ENCODE measurements at places on chromosomes 11 and 22.
A peak's percentile ranks its signal among the peaks of the same experiment; 100 is the strongest.

- no peak for DNase-seq
Observed at GRCh38 chr11:9179141-9179540, 86.0 kb downstream of the DENND5A start.

DNA sequence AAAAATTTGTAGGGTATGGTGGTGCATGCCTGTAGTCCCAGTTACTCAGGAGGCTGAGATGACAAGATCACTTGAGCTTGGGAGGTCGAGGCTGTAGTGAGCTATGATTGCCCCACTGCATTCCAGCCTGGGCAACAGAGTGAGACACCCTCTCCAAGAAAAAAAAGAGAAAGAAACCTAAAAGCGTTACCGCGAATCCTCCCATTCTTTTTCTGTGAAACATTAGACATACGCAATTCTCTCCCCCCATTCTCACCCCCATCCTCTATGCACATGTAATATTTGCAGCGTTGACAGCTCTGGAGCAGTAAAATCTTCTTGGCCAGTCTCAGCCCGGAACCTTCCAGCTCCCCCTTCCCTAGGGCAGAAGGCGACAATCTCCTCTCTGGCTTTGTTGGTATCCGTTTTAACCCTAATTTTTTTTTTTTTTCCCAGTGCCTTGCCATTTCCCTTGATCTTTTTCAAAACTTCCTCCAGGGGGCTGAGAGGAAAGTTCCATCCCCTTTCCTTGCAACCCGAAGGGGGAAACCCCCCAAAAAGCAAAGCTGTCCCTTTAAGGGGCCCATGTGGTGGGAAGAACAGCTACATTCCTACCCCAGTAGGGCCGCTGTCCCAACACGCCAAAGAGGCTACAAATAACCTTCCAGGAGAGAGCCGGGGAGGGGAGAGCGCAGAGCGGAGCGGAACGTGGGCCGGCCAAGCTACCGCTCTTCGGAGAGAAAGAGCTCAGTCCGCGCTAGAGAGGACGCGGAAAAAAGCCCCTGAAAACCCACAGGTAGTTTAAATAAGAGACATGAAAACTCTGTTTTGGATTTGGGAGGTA, 1.9 kb downstream of the LRP4 start:
- no peak for DNase-seq

GRCh38 chr11:95520369-95521132, 269.0 kb downstream of the FAM76B start:
- no peak for DNase-seq

DNA sequence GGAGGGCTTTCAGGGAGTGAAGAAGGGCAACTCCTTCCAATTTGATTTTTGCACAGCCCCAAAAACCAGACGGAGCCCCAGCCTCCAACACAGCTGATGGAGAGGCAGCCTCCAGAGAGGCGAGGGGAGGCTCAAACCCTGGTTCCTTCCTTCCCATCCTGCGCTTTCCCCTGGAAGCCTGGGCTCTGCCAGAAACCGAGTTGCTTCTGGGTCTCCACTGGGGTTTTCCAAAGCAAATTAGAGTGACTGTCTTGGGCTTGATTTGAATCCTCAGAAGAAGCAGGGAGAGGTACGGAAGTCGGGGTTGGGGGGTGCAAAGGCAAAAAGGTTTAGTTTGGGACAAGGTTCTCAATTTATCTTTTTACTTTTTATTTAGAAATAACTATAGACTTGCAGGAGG, 129.2 kb downstream of the MPPED1 start:
- no peak for DNase-seq

DNA sequence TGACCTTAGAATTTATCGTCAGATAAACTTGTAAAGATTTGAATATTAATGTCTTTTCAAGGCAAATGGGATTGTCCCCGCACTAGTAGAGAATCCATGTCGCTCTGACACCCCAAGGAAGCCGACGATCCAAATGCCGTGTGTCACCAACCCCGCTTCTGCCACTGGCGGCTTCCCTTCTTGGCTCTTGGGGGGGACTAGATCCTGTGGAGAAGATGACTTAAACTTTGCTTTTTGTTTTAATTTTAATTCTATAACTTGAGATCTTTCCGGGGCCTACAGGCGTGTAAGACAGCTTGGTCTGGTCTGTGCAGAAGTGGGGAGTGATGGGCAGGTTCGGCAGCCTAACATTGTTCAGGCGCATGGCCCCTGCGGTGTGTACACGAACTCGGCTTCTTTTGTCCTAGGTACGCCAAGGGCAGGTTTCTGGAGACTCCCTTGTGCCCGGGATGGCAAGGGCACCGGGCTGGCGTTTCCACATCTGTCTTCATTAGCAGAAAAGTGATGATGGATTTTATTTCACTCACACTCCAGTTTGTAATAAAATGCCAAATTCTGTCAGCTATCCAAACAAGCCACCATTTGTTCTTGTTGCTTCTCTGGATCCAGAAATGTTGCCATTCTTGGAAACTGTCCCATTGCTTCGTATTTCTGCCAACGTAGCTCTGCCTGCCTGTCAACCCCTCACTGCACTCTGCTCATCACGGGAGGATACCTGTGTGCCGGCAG, 6.7 kb downstream of the YDJC start:
- no peak for DNase-seq

GRCh38 chr11:10540546-10540914, 457 bp downstream of the RNF141 start:
- DNase-seq = no peak

DNA sequence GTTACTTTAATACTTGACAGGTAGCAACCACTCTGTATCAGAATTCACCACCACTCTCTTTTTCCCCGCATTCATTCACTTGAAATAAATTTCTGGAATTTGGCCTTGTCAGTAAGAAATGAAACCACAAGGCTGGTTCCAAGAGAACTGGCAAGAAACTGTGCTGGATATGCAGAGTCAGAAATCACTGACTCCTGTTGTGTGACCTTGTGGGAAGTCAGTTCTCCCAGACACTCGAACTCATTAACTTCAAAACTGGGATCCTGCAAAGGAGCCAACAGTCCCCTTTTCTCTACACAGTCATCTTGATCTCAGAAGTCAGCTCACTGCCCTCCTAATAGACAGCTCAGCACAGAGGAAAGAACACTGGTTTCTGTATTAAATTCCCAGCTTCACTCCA, 142.7 kb downstream of the LRRC4C start:
- DNase-seq = no peak

DNA sequence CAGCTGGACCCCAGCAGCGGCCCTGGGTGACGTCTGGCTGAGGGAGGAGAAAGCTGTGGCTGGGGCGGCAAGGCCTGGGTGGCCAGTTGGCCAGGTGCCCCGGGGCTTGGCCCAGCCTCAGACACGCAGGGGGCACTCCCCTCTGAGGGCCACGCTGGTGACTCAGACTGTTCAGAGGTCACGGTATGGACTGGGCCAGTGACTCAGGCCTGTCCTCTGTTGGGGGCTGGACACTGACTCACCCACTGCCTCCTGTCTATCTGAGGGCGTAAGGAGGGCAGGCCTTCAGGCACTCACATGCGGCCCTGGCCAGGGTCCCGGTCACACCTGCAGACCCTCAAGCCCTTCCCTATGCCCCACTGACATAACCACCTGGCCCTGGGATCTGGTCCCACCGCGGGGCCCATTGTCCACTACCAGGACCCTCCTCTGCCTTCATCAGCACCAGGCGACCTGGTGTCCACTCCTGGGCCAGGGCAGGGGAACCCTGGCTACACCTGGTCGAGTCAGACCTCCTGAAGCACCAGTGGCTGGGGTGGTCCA, 3.7 kb upstream of the MUC5AC start:
- DNase-seq = no peak

GRCh38 chr22:50701428-50702154, 29.0 kb downstream of the SHANK3 start:
- no peak for DNase-seq

DNA sequence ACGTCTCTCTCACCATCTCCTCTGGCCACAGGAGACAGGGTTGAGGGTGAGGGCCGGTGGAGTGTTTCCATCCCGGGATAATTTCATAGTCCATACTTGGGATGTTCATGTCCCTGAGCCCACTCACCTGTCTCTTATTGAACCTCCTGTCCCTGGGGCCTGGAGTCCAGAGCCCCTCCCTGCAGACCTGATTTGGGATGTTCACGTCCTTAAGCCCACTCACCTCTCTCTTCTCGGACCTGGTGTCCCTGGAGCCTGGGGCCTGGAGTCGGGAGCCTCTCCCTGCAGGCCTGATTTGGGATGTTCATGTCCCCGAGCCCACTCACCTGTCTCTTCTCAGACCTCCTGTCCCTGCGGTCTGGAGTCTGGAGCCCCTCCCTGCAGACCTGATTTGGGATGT, 868.2 kb downstream of the BRD1 start:
- no peak for DNase-seq

DNA sequence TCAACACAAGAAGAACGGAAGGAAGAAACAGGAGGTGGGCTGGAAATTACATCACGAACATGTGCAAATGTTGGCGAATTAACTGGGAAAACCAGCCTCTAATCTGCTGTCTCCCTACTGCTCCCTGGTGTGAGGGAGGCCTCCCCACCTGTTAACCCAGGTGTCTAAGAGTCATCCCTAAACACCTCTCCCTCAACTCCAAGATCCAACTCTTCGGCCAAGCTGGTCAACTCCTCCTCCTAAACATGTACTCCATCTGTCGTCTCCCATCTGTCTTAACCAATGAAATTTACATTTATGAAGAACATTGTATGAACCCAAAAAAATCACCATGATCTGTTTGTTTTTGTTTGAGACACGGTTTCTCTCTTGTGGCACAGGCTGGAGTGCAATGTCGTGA, 154.2 kb downstream of the LARGE1 start:
- no peak for DNase-seq

DNA sequence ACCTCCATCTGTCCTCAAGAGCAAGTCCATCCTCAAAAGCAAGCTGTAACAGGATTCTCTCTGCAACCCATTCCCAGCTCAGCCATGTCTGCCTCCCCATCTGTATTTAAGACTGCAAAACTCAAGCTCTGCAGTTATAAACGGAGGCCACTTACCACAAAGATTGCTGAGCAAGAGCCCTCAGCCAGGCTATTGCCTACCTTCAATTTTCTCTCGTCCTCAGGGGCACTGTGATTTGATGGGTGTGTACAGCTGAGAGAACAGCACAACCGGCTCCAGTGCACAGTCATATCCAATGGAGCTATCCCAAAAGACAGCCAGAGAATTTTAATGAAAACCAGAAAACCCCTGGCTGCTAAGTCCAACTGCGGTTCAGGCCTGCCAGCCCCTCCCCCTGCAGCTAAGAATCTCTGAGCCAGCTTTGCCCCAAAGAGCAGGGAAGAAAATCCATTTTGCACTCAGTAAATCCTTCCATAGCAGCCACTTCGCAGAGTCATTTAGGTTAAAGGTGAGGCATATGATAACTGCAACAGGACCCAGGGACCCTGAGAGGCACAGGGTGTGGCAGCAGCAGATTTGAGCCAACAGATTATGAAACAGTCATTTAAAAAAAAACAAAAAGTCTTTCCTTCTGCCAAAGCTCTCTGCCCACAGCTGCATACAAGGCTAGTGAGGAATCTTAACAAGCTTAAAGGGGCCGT, 37.6 kb downstream of the RAB30 start:
- peak; percentile 31 for DNase-seq

DNA sequence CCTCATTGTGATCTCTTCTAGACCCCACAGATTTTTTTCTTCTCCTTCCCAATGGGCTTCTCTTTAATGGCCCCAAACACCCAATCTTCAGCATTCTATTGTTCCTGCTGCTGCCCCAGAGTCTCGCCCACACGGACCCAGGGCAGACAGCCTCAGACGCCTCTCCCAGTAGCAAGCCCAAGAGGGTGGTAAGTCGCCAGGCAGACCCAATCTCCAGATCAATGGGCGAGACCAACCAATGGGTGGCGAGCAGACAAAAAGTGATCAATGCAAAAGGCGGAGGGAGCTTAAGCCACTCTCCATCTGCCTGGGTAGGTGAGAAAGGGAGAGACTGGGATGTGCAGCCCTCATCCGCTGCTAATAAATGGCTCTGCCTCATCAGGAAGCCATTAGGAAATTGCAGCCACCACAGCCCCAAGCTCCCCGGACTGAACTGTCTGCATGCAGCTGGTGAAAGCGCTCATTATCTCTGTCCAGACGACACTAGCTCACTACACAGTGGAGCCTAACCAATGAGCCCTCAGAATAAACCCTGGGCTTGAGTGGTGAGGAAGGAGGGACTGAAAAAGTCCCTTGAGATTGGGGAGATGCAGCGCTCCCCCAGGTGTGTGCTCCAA, 81.8 kb downstream of the ETS1 start:
- no peak for DNase-seq

DNA sequence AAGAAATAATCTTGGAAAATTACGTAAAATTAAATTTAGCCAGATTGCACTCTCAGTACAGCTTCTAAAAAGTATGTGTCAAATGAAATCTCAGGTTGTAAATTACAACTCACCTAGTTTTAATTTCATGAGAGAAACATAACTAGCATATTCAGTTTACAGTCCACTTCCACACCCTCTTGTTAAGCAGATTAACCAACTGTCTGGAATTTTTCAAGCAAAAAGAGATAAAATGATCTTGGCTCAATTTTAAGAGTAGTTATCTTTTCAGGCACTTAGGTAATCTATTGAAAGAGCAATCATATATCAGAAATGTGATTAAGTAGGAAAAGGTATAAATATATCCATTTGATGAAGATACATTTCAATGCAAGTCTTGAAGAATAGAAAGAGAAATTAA, 928.4 kb upstream of the CCDC90B start:
- no peak for DNase-seq

DNA sequence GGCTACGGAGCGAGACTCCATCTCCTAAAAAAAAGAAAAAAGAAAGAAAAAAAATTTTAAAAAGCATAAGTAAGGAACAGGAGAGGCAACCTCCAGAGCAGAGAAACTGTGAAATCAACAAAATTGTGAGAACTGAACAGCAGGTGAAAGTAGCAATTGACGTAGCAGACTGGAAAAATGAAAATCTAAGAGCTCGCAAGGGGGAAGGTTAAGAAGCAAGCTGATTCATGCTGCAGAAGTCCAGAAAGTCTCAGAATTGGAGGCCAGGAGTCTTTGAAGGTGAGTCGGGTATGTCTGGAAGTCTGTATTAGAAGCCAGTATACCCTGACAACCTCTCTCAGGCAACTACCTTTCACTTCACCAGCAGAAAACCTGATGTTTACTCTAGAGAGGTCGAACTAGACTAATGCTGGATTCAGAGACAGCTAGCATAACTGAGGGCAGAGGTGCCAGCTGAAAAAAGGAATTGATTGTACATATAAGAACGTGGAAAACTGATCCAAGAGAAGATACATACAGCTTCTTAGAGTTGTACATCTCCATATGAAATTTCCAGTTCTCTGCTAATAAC, 161.5 kb downstream of the WNT11 start:
- DNase-seq = no peak

DNA sequence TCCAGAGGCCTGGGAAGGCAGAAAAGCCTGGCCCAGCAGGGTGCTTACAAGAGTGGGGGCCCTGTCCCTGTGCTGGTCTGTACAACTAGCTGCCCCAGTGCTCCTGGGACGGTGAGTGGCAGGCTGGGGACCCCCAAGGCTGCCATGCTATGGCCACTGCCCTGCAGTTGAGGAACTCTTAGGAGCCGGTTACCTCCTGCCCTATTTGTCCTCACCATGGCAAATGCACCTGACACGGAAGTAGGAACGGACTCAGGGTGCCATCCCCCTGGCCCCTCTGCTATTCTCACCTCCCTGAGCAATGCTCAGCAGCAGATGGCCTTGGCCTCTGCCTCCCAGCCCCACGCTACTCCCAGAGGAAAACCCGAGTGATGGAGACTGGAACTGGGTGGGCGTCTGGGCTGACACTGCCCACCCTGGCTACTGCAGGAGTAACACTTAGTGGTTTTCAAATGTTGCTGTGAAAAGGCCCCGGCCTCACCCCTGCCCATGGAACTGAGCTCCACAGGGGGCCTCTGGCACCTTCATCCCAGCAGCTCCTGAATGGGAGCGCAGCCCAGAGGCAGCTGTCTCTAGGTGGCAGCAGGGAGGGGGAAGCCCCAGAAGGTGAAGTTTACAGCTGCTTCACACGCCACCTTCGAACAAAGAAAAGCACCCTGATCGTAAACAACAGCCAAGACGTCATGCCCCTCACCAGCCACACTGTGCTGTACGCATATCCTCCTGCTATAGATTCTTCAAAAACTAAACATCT, 105.3 kb downstream of the CTTN start:
- peak; percentile 44 for DNase-seq
